ENCODE measurements at places on chromosomes 16 and 17.

DNA sequence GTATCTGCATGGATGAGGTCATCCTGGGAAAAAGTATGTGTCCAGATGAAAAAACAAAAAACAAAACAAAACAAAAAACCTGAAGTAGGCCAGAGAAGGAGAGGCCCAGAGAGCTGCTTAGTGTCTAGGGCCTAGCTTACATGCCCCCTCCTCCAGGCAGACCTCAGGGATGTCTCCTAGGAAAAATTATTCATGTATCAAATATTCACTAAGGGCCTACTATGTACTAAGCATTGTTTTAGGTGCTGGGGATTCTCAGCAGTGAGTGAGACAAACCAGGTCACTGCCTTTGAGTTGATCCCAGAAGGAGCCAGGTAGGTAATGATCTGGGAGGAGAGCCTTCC, 49.5 kb downstream of the IRX6 start:
- DNase-seq: no peak

DNA sequence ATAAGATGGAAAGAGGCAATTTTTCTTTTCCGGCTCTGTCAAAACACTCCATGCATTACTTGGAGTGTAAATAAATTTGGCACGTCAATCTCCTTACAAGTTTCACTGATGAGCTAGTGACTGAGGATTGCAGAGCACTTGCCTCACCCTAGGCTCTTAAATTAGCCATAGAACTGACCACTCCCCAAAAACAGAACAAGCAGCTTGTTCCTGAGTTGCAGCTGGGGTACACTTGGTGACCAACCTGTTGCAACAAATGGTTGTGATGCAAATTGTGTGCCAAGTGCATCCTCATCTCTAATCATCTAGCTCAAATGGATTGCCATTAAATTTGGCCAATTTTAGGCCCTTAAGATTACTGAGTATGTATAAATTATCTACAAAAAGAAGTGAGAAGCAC, 67.0 kb downstream of the CACNG1 start:
- DNase-seq: no peak

- no peak for DNase-seq
These were observed 63.2 kb downstream of the CLEC19A start for GRCh38 chr16:19348578-19349315.

- no peak for DNase-seq
These were observed 45.6 kb downstream of the PRMT7 start for GRCh38 chr16:68356249-68356918.

DNA sequence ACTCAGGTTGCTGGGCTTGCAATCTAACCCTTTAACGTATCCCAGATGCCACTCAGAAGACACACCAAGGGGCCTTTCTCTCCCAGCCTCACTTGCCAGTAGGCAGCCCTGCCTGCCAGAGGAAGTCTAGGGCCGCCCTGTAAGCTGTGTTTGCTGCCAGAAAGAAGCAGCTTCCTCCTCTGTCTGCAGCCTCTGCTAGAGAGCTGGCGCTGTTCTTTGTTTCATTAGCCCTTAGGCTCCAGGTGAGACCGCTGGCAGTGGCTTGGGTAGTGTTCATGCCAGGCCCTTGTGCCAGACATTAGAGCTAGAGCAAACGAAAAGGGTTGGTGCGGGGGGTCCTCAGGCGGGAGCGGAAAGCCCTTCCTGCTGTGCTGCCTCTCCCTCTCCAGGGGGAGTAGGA, 8.9 kb downstream of the CTRL start:
- DNase-seq: no peak

DNA sequence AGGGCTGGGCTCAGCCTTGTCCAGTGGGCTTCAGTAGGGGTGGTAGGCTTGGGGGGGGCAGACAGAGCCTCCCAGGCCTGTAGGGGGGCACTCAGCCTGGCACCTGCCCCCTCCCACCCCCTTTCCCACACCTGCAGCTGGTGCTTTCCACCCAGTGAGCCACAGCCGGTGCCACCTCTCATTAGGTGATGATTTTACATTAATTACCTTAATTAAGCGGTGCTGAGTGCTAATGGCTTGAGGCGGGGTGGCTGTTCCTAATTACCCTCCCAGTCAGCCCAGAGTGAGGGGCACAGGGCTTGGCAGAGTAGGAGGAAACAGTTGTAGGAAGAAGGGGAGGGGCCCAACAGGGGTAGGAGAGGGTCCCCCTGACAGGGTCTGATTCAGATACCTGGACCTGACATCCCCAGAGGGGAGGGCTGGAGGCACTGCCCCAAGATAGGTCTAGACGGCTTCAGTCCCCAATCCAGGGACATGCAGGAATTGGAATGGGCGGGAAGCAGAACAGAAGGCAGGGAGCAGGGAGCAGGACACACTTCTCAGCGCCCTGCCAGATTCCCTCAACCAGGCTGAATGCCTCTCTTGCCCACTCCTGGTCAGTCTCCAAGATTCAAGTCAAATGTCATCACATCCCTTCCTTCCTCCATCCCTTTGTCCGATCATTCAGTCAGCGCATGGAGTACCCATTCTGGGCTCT, 26.5 kb upstream of the PHF12 start:
- no peak for DNase-seq

- DNase-seq: no peak
These were observed 704.1 kb downstream of the CDH11 start for GRCh38 chr16:64417711-64418227.

DNA sequence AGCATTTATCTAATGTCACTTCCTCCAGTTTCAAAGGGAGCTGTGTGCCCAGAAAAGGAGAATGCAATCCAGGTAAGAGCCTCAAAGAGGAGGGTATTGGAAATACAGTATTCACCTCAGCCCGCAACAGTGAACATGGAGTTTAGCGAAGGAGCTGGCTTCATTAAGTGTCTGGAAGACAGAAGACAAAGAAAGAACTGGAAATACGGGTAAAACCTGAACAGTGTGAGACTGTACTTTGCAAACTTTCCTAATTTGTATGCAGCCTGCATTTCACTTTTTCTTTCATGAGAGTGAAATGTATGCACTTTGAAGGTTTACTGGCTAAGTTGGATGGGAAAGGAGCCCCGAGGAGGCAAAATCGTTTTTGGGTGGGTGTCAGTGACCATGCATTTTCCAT, 478.4 kb downstream of the HS3ST3B1 start:
- no peak for DNase-seq

DNA sequence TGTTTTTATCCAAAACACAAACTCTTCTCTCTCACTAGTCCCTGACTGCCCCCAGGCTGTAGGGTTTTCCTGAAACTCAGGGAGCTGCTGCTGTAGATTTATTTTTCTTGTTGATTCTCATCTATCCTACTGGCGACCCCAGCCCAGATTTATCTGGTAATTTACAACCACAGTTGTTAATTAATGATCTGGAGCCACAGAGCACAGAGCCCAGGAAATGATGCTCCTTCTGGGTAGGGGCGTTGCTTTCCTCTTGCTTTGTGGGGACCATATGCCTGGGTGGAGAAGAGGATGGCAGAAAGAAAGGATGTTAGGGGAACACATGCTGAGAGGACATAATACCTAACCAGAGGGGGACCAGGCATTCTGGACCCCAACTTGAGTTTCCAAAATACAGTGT, 7.4 kb upstream of the ETV4 start:
- DNase-seq: no peak

- DNase-seq: no peak
These were observed 2.2 kb upstream of the PSME3 start for GRCh38 chr17:42830971-42831370.

DNA sequence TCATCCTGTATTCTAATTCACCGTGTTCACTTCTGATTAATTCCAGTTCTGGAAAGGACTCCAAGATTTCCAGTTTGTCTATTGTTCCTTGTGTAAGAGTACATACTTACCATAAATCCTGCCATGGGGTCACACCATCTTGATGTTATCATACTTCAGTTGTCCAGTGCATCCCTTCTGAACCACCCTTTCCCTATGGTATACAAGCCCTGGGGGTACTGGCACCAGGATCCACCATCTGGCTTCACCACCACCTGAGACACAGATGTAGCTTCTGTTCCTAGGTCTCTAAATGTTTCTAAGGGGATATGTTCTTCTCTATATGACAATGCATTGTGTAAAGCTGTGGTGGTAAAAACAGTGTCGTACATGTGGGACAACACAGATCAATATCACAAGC, 21.2 kb downstream of the SGF29 start:
- no peak for DNase-seq

GRCh38 chr16:76370344-76370743, 93.1 kb downstream of the CNTNAP4 start:
- no peak for DNase-seq

DNA sequence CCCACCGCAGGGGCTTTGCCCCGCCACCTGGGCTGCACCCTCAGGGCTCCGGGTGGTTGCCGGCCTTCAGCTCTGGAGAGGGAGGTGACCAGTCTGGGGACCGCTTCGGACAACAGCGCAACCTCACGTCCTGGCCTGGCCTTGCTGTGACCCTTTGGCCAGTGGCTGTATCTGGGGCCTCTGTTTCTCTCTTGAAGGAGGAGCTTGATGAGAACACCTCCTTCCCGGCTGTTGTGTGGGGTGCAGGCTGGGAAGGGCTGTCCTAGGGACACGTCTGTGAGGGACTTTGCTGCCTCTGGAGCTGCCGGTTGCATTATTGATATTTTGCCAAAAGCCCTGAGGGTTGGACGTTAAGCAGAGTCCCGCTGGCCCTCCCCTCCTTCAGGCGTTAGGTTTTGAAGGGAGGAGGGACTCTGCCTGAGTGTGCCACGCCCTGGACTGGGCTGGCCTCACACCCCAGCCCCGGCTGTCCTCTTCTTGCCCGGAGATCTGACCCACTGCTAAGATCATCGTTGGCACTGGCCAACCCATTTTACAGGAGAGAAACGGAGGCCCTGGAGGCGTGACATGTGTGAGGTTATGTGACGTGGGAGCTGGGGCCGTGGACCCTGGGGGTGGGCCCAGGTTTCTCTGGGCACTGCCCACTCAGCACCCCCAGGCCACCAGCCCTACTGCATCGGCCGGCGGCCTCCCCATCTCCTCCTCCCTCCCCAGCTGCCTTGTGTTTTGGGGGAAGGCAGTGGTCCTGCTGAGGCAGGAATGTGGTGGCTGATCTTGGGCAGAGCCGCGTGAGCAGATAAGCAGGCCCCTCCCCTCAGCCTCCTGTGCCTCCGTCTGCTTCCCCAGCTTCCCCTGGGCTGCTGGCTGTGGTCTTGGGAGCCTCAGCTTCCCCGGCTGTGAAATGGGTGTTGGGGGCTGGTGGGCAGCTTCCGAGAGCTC, 8.5 kb downstream of the ZFPM1 start:
- DNase-seq: peak; percentile 74

DNA sequence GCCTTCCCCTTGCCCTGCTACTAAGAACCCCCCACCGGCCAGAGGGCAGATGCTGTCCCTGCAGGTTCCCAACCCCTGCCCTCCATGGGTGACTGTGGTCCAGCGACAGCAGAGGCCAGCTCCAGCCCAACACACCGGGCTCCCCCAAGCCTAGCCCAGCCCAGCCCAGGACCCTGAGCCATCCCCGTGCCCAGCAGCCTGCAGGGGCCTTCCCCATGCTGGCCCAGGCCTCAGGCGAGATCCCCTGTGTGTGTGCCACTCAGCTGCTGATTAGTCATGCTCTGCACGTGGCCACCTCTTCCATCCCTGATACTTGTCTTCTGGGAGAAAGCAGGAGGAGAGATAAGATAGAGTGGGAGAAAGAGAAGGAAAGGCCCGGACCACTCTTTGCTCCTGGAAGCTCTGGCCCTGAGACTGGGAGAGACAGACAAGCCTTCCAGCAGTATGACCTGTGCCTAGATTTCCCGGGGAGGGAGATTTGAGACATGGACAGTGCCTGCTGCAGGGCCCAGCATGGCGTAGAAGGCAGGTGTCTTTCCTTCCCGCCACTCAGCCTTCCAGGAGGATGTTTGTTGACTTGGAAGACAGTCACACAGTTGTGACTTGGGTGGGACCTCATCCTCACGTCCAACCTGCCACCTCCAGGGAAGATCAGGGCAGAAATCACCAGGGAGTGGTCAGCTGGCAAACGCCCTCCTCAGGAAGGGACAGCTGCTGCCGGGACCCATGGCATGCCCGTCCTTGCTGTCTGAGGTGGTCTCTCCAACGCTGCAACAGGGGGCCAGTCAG, 41.3 kb upstream of the RASD1 start:
- DNase-seq: no peak

DNA sequence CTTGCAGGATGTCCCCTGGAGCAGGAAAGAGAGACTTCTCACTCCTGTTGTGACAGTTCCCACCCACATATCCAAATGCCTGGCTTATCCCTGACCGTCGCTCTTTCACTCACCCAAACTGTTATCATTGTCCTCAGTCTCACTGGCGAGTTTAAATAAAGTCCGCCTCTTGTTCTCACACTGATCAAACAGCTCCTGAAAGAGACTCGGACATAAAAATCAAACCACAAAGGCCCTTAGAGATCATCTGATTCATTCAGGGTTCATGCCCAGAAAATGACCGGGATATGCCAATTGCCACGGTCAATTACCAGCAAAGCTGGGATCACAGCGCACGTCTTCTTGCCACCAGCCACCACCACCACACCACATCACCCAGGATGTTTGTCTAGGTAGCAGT, 19.9 kb downstream of the GGA3 start:
- no peak for DNase-seq

DNA sequence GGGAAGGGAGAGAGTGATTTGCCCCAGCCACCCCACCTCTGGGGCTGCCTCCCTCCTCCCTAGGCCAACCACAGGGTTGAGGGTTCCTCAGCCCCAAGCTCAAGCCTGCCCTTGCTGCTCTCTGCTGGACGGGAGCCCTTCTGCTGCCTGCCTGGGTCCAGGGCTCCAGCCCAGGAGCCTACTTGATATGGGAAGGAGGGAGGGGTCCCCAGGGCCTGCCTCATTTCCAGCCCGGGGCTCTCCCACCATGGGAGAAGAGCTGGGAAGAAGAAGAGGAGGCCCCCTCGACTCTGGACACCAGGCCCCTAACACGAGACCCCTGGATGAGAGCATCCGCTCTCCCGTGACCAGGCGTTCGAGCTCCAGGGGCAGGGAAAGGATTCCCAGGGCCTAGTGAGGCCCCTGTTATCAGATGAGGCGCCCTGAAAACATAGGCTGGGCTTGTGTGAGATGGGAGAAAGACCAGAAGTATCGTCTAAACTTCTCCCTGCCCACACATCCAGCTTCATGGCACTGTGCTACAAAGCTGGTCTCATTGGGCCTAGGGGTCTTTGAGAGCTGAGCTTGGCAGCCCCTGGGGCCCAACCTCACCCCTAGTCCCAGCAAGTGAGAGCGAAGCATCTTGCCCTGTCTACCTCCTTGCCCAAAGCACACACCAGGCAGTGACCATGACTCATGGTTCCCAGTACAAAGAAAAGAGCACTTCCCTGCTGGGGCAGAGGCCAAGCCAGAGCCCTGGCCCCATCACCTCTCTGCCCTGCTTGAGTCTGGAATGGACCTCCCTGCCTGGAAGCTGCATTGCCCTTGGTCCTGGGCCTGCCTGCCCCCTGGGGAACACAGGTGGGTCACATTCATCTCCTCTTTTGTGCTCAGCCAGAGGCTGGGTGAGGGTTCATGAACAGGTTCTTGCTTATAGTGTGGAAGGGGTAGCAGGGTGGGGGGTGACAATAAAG, 987 bp downstream of the SLC16A5 start:
- no peak for DNase-seq

DNA sequence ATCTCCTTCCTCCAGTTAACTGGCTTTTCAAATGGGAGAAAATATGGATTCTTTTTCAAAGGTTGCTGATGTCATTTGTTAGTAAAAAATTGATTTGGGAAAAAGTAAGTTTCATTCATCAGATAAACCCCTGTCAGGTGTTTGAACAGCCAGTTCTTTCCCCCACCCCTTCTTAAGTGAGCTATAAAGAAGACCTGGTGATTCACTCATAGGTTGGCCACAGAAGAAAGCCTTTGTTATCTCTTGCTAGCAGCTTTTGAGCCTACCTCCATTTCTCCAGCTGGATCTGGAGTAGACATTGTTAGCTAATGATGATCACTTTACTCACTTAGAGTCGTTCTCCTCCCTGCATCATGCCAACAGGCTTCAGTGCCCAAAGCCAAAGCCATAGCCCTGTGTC, 63.0 kb downstream of the NLK start:
- peak; percentile 38 for DNase-seq

Measured in hematopoietic multipotent progenitor cell treated with erythropoietin and hydrocortisone succinate and interleukin-3 and kit ligand, for 15 days (in vitro differentiated cells).